ENCODE measurements at places on chromosomes 5 and 9.

DNA sequence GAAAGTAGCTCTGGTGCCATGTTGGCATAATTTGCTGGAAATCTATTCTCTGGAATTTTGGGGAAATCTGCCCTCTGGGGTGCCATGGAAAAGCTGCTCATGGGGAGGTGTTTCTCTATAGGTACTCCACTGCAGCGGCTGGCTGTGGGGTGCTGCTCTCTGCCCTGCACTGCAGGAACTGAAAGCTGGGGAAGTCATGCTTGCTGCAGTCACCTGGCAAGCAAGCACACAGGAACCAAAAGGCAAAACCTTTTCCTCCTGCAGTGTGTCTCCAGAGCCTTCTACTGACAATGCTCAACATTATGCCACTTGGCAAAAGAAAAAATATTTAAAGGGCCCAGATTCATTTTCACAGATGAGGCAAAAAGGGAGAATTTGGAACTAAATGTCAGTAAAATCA lies 25.8 kb upstream of the CARNMT1 start:
- no peak for DNase-seq

DNA sequence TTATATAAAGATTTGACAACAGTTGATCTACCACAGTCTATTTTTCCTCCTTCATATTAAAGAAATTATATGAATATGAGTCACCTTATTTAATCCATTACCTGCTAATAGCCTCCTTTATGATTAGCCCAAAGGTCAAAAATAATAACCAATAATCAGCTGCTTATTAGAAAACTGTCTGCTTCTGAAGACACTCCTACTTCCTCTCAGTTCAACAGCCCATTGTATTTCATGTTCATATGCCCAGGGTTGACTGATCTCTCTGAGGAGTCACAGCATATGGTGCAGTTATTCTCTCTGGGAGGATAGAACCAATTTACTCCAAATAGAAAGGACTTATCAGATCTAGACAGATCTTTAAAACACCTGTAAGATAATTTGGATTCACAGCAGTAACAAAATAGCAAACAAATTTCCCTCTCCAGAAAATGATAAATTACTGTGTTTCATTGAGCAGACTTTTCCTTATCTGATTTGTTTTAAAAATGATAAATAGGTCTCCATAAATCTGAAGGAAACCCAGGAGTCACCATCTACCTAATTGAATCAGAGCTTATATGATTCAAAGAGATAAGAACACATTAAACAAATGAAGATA lies 180.4 kb upstream of the ITGA1 start:
- DNase-seq, result no peak

- no peak for DNase-seq
Observed at GRCh38 chr9:135664801-135665794, 2.0 kb downstream of the LCN9 start.

- no peak for DNase-seq
Observed at GRCh38 chr5:123813937-123814624, 302.1 kb downstream of the CSNK1G3 start.

DNA sequence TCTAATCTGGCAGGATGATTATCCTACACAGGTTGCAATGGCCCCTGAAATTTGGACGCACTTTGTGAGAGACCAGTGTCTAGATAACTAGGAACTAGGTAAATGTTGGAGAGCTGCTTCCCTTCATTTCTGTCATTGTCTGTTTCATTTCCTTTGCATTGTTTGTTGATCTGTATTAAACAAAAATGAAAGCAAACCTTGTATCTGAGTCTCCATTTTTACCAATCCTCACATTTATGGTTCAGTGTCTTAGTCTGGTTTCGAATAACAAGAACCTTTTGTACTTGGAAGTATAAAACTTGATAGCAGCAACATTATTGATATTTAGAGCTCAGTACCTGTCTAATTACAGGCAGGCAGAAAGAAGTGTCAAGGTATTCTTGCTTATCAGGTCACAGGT lies 105.5 kb downstream of the MRPS30 start:
- no peak for DNase-seq

- DNase-seq, result no peak
Observed at GRCh38 chr5:56161927-56162326, 71.2 kb downstream of the ANKRD55 start.

- peak; percentile 81 for DNase-seq
Observed at GRCh38 chr5:151097820-151098767, 17.3 kb upstream of the TNIP1 start.

DNA sequence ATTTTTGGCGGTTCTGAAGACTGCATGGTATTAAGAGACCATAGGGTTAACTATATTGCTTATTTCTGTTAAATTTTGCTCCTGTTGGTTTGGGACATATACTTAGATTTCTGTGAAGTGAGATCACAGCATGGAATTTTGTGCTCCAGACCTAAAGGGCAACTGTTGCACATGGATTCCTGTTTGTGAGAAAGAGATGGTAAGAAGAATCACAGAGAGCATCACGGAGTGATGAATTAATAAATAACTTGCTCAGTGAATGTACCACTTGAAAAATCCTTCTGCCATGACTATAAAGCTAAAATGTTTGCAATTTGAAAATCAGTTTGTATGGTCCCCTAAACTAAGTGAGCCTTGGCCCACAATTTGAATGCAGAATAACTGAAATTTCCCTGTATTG lies 4.5 kb downstream of the PSAT1 start:
- no peak for DNase-seq

GRCh38 chr5:52920929-52921328 lies 68.2 kb upstream of the ITGA2 start:
- DNase-seq, result no peak

DNA sequence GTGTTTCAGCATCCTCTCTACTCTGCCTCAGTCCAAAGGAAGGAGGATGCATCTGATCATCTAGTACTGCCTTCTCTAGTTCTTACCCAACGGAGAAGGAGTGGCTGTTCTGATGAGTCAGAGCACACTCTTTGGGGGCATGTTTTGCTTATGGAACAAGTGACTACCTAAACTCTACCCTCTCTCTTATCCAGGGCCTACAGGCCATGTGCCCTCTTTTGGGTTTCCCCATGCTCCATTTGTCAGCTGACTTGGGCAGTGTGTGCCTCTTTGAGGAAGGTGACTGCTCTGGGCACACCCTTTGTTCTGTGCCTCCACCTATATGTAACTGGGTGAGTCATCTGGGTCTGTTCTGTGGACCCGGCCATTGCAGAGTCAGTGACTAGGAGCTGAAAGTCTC lies 89.6 kb upstream of the BNC2 start:
- no peak for DNase-seq

DNA sequence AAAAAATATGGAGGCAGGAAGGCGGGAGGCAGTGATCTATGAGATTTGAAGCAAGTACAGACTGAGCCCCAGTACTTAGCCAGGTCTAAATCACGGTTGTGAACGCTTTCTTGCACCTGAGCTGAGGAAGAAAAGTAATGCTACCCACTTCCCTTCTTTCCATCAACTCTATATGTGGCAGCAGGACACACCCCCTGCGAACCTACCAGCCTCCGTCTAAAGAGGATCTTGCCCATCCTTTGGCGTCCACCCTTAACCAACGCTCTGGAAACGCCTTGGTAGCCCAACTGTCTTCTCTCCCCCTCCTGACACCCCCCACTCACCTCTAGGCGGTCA lies 545 bp downstream of the HMGCS1 start:
- DNase-seq, result no peak

DNA sequence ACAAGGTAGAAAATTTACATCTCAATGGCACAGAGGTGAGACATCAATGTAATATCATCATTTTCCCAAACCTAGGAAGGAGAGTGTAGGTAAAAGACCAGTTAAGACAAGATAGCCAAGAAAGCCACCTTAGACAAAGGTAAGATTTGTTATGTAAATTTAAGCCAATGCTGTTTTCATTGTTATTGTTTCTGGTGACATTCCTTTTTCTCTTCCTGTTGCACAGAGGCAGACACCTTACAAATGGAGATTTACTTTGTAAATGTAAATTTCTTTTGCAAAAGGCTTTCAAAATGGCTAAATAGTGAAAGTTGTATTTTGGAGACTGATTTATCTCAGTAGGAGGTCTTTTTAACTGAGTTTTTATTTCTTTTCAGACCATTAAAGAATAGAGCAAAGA lies 159.1 kb downstream of the YIPF5 start:
- no peak for DNase-seq

GRCh38 chr9:129124506-129125069 lies 13.4 kb downstream of the PTPA start:
- no peak for DNase-seq

GRCh38 chr5:10994091-10994986 lies 233.3 kb upstream of the DAP start:
- no peak for DNase-seq

DNA sequence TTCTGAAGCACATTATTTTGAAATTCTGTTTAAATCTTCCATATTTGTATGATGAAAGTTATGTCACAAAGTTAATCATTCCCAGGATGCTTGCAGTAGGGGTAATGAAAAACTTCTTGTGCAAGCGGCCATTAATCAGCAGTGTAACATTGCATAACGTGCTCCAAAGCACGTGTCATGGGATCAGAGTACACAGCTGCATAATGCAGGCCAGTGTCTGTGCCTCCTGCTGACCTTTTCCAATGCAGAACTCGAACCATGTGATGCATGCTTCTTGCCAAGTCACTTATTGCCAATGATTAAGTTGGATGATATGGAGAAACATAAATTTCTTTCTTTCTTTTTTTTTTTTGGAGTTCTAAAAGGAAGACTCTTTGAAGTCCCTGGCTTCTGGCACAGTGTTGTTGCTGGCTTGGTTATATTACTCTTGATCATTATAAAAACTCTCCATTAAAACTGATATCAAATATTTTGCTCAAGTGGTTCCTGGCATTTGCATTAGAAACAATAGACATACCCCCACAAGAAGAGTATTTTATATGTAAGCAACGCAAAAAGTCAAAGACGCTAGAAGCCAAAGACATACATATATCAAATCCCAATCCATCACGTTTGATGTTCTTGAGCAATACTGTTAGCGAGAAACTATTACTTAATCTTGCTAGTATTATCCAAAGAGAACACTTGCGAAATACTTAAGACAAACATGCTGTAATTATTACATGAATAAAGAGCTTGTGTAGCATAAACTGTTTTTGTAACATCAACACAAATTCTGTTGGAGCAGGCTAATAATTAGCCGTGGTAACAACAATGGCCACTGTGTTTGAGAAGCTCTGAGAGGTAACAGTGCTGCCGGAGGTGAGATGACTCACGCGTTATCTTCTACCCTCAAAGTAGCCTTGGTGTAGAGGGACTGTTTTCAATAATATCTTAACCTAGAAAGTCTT lies 164.2 kb downstream of the AUH start:
- no peak for DNase-seq

GRCh38 chr5:76642390-76643040 lies 19.3 kb upstream of the F2RL2 start:
- no peak for DNase-seq

DNA sequence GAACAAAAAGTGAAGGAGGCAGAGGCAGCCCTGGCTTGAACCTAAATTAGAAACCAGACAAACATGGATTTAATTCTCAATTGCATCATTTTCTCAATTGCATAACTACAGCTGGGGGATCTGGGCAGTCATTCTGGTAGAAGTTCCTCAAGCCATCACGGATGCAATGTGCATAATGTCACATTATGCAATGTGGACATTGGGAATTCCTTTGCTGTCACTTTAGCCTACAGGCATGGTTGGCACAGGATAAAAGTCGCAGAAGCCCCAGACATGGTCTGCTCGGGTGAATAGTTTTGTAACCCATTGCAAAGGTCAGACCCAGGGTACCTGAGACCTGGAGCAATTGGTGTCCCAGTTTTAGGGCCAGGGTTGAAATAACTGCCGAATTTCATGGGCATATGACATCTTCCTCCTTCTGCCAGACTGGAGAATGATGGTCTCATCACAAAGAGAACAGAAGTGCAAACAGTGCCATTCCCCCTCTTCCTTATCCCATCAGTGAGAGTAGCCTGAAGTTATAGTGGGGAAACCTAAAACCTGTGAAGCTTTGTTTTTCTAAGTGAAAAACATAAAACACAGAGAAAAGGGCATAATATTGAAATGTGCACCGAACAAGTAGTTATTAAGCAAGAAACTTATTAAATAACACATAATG lies 290.8 kb downstream of the MSX2 start:
- DNase-seq, result no peak

DNA sequence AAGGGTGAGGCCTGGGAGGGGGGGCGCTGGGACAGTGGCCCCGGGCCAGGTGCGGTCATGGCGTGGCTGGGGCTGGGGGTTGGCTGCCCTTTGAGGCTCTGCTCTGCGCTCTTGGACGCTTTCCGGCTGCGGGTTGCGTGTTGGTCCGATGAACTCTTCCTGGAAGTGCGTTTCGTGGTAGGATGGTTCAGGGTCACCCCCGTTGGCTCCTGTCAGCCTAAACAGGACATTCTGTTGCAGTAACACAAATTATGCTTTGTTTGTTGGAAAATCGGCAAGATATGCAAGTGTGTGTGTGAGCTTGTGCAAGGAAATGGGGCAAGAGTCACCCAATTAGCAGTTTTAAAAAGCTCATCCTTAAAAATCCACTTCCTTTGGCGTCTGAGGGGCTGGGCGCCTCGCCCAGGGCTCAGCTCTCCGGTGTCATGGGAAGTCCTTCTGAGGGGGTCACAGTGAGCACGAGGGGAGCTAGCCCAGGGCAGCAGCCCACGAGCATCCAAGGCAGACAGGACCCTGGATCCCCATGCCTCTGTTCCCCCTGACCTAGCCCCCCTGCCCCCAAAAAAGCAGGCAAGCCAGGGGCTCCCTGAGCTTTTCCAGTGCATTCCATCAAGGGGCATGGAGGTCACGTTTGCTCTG lies 22.2 kb upstream of the RNU6ATAC start:
- no peak for DNase-seq

- DNase-seq, result peak; percentile 38
Observed at GRCh38 chr5:149358294-149358651, 427 bp downstream of the PCYOX1L start.

GRCh38 chr9:77946969-77947620 lies 84.5 kb downstream of the GNAQ start:
- no peak for DNase-seq

- no peak for DNase-seq
Observed at GRCh38 chr5:53983568-53984460, 326.6 kb downstream of the ARL15 start.

- no peak for DNase-seq
Observed at GRCh38 chr5:32504329-32504988, 59.9 kb upstream of the ZFR start.

DNA sequence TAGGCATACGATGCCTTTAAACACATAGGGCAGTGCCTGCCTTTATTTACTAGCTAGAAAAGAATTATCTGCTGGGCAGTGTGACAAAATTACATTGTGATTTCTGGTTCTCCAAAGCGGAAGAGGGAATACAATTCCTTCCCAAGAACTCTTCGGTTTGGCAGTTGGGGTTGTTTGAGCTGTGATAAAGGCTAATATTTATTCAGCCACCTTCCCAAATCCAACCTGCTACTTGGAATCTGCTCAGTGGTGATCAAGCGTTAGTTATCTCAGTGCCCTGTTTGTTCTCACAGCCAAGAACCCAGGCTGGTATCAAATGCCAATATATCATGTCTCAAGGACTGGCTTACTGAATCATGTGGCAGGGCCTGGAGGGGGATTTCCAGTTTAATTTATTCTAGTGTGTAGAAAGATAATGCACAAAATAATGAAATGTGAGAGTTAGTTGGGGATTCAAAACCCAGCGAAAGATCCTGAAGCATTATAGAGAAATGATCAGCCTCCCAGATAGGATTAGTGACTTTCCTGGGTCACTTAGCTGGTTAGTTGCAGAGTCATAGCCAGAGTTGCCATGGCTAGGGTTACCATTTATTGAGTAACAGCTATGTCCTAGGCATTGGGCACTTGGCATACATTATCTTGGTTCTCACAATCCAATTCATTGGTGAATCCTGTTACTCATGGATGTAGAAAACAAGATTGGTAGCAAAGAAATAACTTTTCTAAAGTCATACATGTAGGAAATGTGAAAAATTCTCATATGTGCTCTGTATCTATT lies 457.0 kb upstream of the KLF4 start:
- DNase-seq, result no peak

Data from activated CD4-positive, alpha-beta T cell treated with anti-CD3 and anti-CD28 coated beads, Interleukin-2, amount 50 U/mL, for 16 hours (primary cell).